ENCODE measurements at places on chromosomes 5 and 9.

DNA sequence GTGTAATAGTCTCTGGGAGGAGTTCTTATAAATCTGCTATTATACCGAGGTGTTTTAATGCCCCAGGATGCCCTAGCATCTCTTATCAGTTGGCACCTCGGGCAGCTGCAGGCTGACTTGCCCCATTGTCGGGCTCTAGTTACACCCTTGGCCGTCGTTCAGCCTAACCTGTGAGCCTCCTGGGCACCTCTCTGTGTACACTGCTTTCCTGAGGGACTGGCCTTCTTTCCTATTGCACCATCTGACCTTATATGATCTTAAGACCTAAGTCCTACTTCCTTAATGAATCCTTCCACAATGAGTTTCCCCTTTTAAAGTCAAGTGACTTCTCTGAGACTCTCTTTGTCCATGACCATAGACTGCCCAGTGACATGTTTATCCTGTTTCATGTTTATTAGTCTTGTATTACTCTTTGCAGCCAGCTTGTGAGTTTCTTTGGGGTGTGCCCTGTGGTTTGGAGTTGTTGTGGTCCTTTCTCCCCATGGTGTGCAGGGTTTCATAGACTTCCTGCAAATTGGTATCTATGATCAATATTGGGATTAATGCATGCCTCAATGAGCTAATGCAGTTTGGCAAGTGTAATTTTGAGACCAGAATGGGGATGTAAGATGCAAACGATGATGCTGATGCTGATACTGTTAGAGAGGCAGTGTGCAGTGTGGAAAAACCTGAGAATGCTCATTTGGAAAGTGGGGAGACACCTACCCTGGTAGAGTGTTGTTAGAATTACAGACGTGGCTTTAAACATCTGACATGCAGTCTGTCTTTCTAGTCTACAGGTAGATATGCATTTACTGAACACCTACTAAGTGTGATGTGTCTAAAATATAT is 4.9 kb downstream of the DAPK1 start:
- DNase-seq, result no peak

DNA sequence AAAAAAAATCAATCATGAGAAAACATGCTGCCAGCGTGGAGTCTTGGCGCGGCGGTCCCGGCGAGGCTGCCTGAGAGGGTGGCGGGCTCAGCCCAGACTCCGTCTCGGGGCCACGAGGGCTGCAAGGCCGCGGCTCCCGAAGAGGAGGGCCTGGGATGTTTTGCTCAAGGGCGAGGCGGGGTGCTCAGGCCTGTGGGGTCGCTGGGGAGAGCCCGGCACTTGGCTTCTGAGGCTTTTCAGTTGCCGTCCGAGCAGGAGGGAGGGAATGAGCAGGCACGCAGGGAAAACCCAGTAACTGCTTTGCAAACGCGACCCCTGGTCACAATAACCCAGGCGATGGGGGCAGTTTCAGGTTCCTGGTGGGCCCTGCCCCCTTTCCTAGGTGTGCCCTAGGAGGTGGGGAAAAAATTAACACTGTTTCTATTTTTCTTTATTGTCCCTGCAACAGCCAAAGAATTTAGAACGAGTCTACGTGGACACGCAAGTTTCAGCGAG is 3.2 kb upstream of the IRX2 start:
- DNase-seq, result no peak

DNA sequence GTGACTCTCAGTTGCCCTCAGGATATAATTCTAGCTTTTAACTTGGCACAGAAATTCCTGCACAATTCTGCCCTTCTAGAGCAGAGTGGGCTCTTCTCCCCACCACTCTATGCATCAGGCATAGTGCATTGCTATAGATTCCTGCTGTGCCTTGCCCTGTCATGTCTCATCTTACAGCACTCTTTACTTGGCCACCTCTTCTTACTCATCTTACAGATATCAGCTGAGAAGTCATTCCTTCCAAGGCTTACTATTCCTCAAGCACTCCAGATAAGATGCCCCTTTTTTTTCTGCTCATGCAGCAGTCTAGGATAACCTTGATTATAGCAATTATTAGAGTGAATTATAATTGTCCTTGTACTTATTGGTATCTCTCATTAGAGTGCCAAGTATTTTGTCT is 5.6 kb downstream of the FAM221B start:
- DNase-seq, result no peak

DNA sequence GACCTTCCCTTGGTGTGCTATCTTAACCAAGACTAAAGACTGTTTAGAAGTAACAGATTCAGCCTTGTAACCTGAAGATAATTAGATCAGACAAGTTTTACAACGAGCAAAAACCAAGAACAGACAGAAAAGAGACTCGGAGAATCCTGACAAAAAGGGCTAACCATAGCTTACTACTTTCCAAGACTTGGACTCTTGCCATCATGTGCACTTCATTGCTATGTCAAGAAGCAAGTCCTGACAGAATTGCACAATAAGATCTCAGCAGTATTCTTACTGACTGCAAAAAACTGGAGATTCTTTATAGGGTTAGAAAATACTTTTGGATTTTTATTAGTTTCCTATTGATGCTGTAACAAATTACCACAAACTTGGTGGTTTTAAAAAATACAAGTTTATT is 1539.0 kb upstream of the NUDT12 start:
- no peak for DNase-seq

- peak; percentile 50 for DNase-seq
Measured at GRCh38 chr9:89801742-89802670, 197.2 kb downstream of the GADD45G start.

GRCh38 chr9:133014696-133015095 is 16.1 kb upstream of the GTF3C5 start:
- DNase-seq, result no peak
